OCI-LY7 (cell line): ENCODE measurements at places on chromosomes 7 and 10.

DNA sequence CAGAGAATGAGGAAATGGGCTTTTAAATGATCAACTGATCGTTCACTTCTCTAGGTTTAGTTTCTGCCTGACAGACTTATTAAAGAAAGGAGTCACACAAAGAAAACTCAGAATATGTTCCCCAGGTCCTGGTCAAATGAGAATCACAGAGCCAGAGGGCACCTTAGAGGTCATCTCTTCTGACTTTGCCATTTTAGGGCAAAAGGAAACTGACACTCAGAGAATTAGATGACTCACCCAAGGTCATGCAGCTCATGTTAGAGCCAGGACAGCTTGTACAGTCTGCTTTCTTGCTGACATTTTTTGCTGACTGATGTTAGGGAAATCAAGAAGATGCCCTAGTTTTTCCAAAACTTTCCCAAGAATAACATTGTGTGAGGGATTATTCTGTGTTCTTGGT is 312.7 kb upstream of the SP8 start:
- no peak for DNase-seq

- DNase-seq: no peak
Observed at GRCh38 chr7:16014031-16014430, 327.5 kb upstream of the MEOX2 start.

- DNase-seq: no peak
Observed at GRCh38 chr7:115198143-115198542, 276.2 kb downstream of the MDFIC start.

GRCh38 chr10:8445353-8445752 is 390.9 kb downstream of the GATA3 start:
- DNase-seq: no peak

DNA sequence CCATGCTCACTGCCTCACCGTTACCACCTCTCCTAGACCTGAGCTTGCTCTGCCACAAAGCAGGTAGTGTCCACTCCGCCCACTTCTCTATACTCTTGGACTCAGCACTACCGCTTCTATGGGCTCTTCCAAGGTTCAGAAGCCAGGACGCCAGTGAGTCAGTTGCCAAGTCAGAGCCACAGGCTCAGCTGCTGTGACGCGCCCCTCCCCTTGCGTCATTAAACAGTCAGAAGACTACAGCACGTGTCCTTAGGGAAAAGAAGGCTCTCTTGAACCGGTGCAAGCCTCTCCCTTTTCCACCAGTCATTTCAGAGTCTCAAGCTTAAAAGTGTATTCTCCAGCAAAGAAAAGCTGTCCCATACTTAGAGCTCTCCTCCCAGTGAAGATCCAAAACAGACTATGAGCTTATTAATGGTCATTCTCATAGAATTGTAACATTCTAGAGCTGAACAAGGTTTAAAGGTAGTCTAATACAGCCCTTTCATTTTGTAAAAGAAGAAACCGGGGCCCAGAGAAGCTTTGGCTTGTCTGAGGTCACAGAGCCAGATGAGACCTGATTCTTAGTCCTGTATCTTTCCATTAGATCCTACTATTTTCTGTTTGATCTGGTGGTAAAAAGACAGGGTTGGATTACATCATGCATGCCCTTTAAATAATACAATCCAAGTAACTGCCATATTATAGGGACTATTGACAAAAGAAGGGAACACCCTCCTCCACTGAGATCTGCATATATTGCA is 40.9 kb upstream of the MET start:
- DNase-seq: no peak

- peak; percentile 5 for DNase-seq
Observed at GRCh38 chr7:141563956-141564623, 12.9 kb downstream of the AGK start.

DNA sequence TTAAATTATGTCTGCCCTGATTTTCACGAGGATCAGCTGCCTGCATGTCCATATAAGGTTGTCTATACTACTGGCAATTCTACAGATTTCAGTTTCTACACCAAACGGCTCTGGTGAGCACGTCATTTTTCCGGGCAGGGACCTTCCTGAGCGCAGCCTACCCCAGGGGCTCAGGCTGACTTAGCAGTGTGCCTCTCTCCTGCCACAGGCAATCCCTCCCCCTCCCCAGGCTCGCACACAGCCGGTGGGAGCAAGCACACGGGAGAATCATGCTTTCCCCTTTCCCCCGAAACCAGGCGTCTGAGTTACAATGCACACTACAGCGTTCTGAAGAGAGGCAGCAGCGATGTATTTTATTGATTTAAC is 1.7 kb downstream of the KLF6 start:
- peak; percentile 66 for DNase-seq

- DNase-seq: no peak
Observed at GRCh38 chr7:42753367-42753766, 158.5 kb downstream of the C7orf25 start.

GRCh38 chr10:91587710-91588638 is 44.9 kb downstream of the PPP1R3C start:
- DNase-seq: no peak

GRCh38 chr10:132721725-132722124 is 64.2 kb downstream of the NKX6-2 start:
- DNase-seq: no peak

DNA sequence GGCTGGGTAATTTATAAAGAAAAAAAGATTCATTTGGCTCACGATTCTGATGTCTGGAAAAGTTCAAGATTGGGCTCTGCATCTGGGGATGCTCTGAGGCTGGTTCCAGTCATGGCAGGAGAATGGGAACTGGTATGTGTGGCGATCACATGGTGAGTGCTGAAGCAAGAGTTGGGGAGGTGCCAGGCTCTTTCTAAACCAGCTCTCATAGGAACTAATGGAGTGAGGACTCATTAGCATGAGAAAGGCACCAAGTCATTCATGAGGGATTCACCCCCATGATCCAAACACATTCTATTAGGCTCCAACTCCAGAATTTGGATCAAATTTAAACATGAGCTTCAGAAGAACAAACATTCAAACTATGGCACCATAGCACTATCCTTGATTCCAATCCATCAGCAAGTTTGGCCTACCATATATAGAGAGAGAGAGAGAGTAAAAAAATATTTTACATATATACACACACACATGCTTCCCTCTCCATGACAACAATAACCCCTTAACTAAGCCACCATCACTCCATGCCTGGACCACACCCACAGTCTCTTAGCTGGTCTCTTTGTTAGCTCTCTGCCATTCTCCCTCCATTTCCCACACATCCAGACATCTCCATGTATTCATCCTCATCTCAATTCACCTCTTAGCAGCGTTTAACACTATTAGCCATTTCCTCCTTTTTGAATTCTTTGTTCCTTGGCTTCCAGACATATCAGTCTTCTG is 57.9 kb downstream of the NPY start:
- DNase-seq: no peak

DNA sequence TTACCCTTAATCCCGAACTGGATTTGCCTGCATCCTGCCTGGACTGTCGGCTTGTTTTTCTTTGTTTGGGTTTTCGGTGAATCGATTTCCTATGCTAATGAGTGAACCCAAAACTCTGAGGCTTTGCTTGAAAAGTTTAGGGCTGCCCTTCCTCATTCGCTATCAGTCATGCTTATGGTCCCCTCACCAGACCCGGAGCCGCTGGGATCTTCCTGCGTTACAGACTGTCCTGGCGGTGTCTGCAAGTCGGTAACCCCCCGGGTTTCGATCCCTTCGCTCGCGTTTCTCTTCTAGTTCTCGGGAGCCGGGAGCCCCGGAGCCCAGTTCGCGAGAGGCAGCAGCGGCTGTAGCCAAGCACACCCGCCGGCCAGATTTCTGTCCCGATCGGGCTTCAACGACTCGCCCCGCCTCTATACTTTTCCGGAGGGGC is 2.2 kb downstream of the EMX2 start:
- no peak for DNase-seq

GRCh38 chr10:121579656-121580055 is 18.6 kb downstream of the FGFR2 start:
- no peak for DNase-seq

- no peak for DNase-seq
Observed at GRCh38 chr7:138170959-138171703, 94.9 kb downstream of the AKR1D1 start.

DNA sequence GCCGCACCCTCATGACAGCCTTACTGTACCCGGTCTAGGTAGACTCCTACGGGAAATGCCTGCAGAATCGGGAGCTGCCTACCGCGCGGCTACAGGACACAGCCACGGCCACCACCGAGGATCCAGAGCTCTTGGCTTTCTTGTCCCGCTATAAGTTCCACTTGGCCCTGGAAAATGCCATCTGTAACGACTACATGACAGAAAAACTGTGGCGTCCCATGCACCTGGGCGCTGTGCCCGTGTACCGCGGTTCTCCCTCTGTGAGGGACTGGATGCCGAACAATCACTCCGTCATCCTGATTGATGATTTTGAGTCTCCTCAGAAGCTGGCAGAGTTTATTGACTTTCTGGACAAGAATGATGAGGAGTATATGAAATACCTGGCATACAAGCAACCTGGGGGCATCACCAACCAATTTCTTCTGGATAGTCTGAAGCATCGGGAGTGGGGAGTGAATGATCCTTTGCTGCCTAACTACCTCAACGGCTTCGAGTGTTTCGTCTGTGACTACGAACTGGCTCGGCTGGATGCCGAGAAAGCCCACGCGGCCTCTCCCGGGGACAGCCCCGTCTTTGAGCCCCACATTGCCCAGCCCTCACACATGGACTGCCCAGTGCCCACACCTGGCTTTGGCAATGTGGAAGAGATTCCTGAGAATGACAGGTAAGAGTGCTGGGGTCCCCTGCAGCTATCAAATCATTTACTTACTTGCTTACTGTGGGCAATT is 8.5 kb upstream of the CHCHD1 start:
- peak; percentile 34 for DNase-seq

- DNase-seq: no peak
Observed at GRCh38 chr7:128728598-128728997, 10.6 kb upstream of the CALU start.

DNA sequence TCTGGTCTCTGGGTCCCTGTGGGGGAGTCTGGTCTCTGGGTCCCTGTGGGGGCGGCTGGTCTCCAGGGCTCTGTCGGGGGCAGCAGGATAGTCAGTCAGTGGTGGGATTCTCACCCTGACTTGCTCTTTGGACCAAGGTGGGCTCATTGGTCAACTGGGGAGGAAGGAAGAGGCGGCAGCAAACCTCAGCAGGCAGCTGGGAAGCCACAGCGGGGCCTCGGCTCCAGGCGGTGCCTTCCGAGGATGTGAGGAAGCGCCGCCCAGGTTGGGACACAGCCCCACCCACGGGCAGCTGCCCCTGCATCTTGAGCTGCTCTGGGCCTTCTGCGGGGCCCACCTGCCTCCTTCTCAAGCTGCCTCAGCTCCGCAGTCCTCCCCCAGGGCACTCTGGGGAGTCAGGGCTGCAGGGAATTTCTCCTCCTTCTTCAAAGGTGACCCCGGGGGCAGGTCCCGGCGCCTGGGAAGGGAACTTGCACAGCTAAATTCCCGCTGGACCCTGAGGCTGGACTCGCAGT is 20.4 kb upstream of the KNDC1 start:
- no peak for DNase-seq

DNA sequence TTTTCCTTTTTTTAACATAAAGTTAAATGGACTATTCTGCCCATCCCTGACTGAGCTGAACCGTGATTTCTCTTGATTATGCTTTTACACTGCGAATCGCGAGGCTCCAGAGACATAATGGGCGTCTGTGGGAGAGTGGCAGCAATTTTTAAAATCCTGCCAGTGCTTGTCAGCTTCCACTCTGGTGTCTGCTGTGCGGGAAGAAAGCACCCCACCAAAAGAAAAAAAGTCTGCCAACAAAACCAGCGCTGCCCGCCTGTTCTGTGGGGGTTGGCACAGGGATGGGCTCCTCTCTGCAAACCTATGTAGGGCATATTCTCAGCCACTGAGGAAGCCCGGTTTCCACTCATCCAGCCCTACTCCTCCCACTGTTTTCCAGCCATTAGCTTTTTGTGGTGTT is 592.3 kb upstream of the GALNT17 start:
- DNase-seq: no peak

DNA sequence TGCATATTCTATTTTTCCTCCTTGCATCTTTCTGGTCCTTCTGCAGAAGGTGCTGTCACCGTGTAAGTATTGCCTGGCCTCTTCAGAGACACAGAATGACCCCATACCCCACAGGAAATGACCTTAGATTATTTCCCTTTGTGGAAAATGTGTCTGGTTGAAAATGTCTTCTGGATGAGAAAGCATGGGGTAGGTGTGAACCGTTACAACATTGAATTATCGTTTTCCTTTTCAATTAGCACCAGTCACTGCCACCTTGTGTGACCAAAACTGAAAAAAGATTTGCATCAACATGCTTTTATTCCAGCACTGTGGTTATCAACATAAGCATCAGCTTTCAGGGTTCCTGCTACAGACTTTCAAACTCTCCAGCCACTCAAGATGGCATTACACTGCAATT is 58.0 kb upstream of the CELF2 start:
- no peak for DNase-seq

DNA sequence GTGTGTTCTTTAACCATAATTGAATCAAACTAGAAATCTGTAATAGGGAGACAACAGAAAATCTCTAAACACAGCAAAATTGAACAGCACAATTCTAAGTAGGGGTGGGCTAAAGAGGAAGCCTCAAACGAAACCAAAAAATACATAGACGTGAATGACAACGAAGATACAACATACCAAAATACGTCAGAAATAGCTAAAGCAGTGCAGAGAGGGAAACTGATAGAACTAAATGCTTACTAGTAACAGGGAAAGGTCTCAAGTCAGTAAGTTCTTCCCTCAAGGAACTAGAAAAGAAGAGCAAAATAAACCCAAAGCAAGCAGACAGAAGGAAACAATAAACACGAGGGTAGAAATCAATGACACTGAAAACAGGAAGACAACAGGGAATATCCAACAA is 19.1 kb downstream of the RPP38 start:
- no peak for DNase-seq

DNA sequence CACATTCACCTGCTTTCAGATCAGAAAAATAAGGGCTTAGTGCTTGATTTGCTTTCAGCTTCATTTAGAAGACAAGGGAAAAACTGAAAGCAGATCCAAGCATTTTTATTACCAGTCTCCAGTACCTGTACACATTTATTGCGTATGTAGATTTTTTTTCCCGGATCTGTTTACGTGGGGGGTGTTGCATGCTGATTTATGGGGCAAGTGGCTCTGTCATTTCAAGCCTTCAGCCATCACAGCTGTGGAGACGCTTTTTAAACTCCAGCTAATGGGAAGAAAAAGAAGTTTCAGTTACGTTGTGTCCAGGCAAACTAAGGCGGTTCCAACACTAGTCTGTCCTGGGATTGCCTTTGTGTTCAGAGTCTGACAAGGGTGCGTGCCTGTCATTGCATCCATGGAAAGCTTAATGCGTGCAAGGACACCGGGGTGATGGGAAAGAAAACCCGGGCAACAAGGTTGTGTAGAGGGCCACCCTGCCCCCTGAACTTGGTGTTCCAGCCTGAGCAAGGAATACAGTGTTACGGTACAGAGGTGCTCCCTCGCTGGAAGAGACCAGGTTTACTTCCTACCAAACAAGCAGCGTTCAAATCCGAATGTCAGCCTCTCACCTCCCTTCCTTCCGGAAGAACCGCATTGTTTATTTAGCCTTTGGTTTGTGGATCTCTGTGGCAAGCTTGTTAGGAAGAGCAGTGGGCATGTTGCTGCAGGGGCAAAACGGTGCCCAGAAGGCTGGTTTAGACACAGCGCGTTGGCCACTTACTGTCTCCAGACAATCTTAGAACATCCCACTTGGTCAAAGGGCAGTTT is 128.2 kb downstream of the FGFR2 start:
- no peak for DNase-seq

- no peak for DNase-seq
Observed at GRCh38 chr7:158192956-158193355, 394.7 kb downstream of the PTPRN2 start.
